ENCODE measurements at places on chromosomes 5 and 9.

GRCh38 chr5:134003064-134003816 lies 1.5 kb downstream of the VDAC1 start:
- DNase-seq = no peak

DNA sequence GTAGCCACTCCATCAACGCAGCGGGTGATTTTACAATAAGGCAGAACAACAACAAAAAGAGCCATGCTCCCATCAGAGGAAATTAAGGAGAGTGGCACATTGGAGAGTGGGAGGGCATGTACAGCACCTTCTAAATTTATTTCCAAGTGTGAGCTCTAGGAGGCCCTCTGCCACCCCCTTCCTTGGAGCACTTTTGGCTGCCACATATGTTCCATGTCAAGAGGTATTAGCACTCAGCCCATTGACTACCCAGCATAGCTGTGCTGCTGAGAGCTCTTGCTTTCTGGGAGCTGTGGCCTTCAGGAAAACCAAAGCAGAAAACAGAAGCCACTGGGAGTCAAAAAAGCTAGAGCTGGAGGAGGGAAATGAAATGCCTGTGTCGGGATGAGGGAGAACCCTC lies 200.2 kb upstream of the PANK3 start:
- DNase-seq = no peak

GRCh38 chr5:82364497-82364896 lies 86.3 kb upstream of the RPS23 start:
- no peak for DNase-seq

GRCh38 chr5:6183391-6184390 lies 194.7 kb downstream of the MED10 start:
- no peak for DNase-seq

- no peak for DNase-seq
Observed at GRCh38 chr9:132059361-132059760, 20.3 kb downstream of the MED27 start.

DNA sequence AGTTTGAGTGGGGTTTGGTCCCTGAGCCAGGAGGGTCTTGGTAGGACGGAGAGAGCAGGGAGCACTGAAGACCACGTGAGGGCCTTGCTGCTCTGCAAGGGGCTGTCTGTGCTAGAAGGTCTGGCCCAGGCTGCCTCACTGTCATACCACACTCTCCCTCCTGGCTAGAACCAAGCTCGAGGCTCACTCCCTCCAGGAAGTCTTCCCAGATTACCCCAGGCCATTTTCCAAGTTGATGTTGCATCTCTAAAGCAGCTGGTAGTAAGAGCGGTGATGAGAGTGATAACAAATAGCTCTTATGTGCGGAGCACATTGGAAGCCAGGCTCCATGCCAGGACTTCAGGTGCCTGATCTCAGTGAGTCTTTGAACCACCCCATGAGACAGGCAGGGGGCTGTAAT lies 6.6 kb downstream of the MYMK start:
- DNase-seq = no peak

GRCh38 chr5:147963436-147963835 lies 57.1 kb upstream of the C5orf46 start:
- DNase-seq = no peak

DNA sequence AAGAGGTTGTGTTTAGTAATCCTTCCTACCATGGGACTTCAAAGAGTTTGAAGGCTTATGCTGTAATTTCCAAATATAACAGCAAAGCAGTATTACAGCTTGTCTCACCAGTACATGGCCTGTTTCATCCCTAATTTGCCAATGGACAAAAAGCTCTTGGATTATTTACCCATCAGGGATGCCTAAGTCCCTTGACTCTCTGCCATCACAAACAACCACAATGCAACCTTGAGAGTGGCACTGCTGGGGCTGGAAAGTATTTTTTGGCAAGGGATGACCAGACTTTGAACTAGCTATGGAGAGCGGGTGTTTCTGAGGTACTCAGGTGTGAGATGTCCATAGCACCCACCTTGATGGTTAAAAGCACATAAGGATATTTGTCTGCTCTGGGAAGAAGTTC lies 9.1 kb downstream of the MAMDC2 start:
- DNase-seq = no peak

GRCh38 chr5:171975877-171976667 lies 30.4 kb downstream of the FBXW11 start:
- no peak for DNase-seq

GRCh38 chr9:129209109-129209508 lies 31.0 kb upstream of the IER5L start:
- no peak for DNase-seq

GRCh38 chr5:72687288-72687687 lies 129.2 kb upstream of the TNPO1 start:
- no peak for DNase-seq

GRCh38 chr9:90097237-90097636 lies 492.4 kb downstream of the GADD45G start:
- DNase-seq = no peak

DNA sequence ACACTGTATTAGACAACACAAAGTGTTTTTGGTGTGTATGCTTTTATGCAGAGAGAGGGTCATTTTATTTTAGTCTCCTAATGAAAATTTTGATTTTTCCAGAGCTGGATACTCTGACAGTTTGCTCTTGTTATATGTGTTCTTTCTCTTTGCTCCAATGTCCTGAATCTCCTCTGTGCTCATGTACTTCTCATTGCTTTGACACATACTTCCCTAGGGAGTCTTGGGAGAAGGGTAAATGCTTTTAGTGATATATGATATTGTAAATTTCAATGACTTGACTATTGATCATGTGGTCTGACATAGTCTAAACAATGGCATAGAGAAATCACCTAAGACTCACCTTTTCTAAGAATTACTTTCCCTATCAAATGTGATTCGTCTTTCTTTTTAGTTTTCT lies 972.6 kb upstream of the EDIL3 start:
- no peak for DNase-seq

- no peak for DNase-seq
Observed at GRCh38 chr9:72557549-72557948, 36.1 kb downstream of the TMC1 start.

GRCh38 chr9:5851445-5851844 lies 18.5 kb upstream of the ERMP1 start:
- no peak for DNase-seq

DNA sequence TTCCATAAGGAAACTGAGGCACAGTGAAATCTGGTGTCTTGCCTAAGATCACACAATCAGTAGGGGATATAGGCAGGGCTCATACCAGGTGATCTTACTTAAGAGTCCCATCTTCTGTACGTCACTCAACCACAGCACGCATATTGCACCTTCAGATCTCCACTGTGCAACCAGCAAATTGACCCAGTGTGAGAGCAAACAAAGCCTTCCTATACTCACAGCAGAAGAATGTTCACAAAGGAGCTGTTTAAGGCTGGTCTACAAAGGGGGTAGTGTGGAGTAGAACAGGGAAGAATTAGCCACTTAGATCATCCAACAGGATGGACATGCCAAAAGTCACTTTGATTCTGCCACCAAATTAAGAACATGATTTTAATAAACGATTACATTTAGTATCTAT lies 305.9 kb downstream of the SLIT3 start:
- no peak for DNase-seq

DNA sequence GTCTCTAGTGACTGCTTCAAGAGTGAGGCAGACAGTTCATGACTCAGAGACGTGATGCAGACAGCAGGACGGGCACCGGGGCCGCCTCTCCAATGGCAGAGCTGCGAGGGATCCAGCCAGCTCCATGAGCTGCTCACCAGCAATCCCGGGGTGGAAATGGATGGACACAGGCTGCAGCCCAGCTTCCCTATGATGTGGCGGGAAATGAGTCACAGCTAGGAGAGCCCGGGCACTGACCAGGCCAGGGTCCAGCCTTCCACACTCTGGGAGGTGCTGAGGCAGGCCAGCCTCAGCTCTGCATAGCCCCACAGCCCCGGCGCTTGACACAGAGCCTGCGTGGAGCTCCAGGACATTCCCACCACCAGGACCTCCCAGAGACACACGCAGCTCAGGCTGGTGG lies 244.8 kb upstream of the IRX2 start:
- no peak for DNase-seq

- DNase-seq = no peak
Observed at GRCh38 chr5:115168829-115169486, 750 bp downstream of the TRIM36 start.

- DNase-seq = no peak
Observed at GRCh38 chr5:10403829-10404228, 37.9 kb upstream of the ROPN1L start.

GRCh38 chr9:95580812-95581761 lies 64.3 kb upstream of the PTCH1 start:
- DNase-seq = no peak

DNA sequence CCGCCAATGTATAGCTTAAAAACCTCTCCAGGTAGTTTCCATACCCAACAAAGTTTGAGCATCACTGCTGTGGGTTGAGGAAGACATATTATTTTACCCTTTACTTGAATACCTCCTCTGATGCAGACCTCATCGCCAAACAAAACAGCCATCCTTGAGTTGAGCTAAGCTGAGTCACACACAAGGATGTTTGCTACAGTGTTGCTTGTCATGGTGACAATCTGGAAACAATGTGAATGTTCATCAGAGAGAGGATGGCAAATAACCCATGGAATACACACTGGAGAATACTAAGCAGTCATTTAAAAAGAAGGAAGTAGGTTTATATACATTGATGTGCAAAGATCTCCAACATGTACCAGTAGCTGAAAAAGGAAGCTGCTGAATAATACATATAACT lies 41.1 kb upstream of the TCF7 start:
- no peak for DNase-seq

DNA sequence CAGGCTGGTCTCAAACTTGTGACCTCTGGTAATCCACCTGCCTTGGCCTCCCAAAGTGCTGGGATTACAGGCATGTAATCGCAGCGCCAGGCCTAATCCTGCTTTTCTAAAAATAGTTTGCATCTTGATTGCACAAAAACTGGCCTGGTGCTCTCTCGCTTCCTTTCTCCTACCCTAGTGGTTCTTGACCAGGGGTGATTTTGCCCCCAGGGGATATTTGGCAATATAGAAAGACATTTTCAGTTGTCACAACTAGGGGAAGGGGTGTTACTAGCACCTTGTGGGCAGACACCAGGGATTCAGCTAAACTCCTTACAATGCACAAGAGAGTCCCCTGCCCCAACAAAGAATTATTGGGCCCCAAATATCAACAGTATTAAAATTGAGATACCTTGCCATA lies 139.8 kb downstream of the DROSHA start:
- no peak for DNase-seq

- DNase-seq = no peak
Observed at GRCh38 chr9:122158202-122158601, 1.4 kb downstream of the NDUFA8 start.

GRCh38 chr5:128053291-128053954 lies 30.1 kb upstream of the SLC12A2 start:
- DNase-seq = no peak

DNA sequence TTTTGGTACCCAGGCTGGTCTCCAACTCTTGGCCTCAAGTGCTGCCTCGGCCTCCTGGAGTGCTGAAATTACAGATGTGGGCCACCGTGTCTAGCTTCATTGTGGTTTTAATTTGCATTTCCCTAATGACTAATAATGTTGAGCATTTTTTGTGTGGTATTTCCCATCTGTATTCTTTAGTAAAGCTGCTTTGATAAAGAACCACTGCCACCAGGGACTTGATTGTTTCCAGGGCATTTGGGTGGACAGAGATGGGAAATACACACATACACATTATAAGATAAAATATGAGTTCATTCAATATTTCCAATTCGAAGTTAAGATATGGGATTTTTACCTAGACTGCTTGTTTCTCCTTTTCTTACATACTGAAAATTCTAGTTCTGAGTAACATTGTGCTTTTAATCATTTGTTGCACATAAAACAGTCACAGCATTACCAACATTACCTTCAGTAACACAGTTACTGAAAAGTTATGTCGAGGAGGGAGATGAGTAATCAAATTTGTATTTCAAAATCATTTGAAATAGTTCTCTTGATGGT lies 28.9 kb downstream of the HABP4 start:
- no peak for DNase-seq

DNA sequence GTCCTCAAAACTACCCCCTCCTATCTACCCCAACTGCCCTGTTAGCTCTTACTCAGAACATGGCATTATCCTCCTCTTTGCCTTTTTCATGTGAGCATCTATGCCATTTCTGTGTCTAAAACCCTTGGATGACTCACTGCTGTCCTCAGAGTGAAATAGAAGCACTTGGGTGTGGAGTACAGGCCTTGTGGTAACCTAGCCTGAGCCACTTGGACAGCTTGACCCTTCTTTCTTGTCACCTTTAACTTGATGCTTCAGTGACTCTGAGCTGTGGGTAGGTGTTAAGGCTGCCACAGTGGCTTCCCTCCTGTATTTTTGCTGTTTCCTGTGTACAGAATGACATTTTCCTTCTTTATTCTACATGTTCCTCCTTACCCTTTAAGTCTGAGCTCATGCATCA lies 391.4 kb downstream of the SH3GL2 start:
- no peak for DNase-seq

DNA sequence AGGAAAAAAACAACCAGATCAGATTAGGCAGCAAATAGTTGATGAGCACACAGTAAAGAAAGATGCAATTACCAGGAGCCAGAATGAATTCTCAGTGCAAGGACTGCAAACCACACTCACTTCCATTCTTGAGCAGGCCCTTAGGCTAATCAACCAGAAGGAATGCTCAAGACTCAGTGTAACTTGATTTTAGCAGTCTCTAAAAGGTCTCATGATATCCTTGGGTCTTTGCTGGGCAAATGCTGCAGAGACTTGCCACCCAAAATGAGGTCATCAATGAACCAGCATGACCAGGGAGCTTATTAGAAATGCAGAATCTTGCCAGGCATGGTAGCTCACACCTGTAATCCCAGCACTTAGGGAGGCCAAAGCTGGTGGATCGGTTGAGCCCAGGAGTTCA lies 20.1 kb upstream of the TMEM245 start:
- DNase-seq = no peak

DNA sequence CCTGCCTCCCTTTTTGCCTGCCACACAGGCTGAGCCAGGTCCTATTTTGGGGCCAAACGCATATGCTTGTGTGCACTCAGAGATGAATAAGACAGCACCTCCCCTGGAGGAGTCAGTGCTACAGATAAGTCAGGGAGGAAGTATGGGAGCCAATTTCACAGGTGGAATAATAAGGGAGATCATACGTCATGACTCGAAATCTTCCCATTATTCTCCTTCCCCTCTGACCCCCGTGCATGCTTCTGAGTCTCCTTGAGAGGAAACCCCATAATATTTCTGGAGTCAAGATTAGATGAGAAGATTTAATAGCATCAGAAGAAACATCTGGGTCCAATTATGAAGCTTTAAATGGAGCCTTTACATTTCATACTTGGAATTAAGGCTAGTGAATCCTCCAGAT lies 15.1 kb upstream of the ZCCHC7 start:
- DNase-seq = no peak

DNA sequence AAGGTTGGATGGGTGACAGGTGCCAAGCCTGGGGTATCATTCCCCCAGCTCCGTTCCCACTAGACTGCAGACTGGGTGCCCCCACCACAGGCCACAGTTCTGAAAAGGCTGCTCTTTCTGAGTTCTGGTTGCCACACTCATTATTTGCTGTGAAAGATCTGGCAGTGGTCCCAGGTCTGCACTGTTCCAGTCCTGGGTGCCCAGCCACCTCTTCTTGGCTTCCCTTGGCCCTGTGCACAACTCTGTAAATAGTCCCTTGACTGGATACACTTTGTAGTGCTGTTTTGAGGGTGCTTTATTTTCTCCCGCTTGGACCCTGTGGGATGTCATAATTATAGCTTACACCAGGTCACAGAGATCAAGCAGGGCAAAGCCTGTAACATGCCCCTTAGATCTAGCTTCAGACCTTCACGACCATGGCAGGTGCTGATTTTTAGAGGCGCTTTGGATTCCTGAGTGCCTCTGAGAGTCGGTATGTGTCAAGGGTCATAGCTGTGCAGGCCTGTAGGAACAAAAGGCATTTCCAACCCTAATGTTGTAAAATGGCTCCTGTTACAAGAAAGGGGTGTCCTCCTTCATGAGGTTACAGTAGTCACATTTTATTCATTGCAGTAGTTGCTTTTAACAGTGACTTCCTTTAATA lies 344.9 kb downstream of the ICE1 start:
- no peak for DNase-seq

Measured in cortex of kidney (tissue), 1 donor.